Activated naive CD4-positive, alpha-beta T cell treated with Interleukin-2 at 50 U/mL for 16 hours (primary cell): ENCODE measurements at places on chromosomes 12 and 14.

- DNase-seq, result no peak
Measured at GRCh38 chr14:106200541-106201315, 674.3 kb downstream of the TMEM121 start.

- DNase-seq, result peak; percentile 8
Measured at GRCh38 chr12:131592972-131593371, 117.9 kb upstream of the SFSWAP start.

- peak; percentile 6 for DNase-seq
Measured at GRCh38 chr14:52272375-52272774, 4.9 kb downstream of the PTGDR start.

DNA sequence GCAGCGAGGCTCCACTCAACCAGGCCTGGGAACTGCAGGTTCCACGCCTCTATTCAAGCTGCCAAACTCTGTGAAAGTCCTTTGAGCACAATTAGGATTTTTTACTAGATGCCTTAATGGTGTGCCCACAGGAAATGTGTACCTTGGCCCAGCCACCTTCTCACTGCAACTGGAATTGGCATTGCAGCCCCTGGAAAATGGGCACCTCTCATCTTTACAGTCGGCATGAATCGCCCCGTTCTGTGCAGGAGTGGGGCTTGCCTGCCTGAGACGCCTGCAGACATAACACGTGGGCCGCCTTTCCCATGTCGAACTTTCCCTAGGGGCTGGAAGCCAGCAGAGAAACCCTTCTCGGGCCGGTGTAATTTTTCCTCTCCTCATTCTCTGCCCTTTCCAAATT is 42.0 kb upstream of the ELK3 start:
- DNase-seq, result no peak

DNA sequence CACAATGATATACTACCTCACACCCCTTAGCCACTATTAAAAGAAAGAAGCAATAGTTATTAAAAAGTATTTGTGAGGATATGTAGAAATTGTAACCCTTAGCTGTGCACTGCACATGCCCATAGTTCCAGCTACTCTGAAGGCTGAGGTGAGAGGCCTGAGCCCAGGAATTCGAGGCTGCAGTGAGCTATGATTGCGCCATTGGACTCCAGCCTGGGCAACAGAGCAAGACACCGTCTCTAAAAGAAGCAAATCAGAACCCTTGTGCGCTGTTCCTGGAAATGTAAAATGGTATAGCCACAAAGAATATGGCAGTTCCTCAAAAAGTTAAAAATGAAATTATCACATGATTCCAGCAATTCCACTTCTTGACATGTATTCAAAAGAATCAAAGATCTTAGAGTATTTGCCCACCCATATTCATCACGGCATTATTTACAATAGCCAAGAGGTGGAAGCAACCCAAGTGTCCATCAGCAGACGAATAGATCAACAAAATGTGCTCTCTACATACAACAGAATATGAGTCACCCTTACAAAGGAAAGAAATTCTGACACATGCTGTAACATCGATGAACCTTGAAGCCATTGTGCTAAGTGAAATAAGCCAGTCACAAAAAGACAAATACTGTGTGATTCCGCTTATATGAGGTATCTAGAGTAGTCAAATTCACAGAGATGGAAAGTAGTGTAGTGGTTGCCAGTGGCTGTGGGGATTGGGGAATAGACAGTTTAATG is 23.7 kb upstream of the YLPM1 start:
- no peak for DNase-seq

GRCh38 chr12:89236748-89237383 is 115.4 kb downstream of the DUSP6 start:
- DNase-seq, result no peak

- DNase-seq, result no peak
Measured at GRCh38 chr14:32588448-32589320, 259.6 kb downstream of the AKAP6 start.

DNA sequence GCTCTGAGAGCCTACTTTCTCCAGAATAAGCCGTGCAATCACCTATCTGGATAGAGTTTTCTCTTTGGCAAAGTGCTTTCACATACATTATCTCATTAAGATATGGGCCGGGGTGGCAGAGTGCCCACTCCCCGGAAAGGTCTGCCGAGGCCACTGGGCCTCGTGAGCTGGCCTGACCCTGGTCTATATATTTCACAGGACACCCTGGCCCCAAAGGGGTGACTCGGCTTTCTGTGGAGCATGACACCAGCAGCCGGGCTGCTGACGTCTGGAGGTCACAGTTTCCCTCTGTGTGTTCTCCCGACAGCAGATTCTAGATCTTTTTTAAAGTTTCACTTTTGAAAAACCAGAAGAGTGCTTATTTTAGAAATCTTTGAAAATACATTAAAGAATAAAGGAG is 27.9 kb upstream of the ATP2A2 start:
- DNase-seq, result no peak

- no peak for DNase-seq
Measured at GRCh38 chr14:45095143-45095542, 11.2 kb downstream of the PRPF39 start.

- peak; percentile 78 for DNase-seq
Measured at GRCh38 chr14:76152333-76152681, 585 bp downstream of the GPATCH2L start.

DNA sequence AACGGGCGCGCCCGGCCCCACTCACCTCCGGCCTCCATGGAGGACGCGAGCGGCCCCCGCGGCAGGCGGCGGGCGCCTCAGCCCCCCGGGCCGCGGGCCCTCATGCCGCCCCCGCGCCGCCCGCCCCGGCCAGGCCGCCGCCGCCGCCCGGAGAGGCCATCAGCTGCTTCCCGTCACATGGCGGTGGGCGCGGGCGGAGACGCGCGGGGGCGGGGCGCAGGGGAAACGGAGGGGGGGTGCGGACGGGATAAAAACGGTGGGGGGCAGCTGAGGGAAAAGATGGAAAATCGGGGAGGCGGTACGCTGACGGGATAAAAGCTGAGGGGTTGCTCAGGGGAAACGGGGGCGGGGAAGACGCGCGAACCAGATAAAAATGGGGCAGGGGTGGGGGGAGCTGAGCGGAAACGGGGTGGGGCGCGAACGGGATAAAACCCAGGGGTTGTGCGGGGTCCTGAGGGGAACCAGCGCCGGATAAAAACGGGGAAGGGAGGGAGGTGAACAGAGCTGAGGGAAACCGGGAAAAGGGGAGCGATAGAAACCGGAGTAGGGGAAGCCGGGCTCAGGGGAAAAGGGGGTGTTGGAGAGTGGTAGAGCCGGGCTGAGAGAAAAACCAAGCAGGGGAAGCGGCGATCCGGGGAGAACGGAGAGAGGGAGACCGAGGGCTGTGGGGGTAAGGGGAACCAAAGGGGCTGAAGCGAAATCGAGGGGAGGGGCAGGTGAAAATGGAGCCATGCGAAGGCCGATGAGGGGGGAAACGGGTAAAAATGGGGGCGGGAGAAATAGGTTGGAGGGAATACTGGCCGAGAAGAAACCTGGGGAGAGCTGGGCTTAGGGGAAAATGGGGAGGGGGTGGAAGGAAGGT is at the start of gene WSB2:
WSB2 (minus strand) TSS at position 169 of the 862 bp plus-strand sequence; CDS start at position 38, 131 bp downstream.
- peak; percentile 64 for DNase-seq

DNA sequence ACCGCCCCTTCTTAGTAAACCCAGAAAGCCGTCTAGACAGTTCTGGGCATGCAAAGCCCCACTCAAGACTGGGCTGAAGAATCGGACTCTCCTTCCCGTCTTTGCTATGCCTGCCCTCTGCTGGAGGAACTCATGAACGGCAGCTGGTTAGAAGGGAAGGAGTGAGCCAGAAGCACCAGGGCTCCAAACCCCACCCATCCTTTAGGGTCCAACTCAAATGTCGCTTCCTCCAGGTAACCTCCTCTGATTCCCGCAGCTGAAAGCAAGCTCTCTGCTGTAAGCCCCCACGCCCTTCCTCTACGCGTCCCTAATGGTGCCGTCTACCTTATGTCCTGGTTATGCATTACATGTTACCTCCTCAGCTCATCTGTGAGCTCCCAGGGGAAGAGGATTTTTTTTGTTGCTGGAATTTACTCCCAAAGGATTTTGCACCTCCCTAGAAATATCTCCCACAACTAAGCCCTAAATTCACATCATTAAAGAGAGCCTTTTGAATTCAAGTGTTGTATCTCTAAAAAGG is 59.0 kb upstream of the SCN8A start:
- DNase-seq, result peak; percentile 76

DNA sequence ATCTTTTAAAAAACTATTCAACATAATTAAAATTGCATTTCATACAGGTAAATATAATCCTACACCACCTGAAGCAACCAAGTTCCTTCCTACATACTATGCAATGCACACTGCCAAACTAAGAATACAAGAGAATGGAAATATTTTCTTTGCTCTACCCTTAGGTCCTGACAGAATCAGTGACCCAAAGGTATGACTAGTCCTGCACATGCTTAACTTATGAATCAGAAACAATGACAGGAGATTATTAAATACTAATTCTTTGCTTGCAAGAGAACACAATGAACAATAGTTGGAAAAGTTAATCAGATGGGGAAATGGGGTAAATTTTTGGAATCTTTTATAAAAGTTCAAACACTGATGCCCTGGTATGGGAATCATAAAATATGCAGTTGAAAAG is 220.1 kb downstream of the SOX5 start:
- no peak for DNase-seq

- no peak for DNase-seq
Measured at GRCh38 chr12:107436376-107436775, 249.2 kb upstream of the PWP1 start.

DNA sequence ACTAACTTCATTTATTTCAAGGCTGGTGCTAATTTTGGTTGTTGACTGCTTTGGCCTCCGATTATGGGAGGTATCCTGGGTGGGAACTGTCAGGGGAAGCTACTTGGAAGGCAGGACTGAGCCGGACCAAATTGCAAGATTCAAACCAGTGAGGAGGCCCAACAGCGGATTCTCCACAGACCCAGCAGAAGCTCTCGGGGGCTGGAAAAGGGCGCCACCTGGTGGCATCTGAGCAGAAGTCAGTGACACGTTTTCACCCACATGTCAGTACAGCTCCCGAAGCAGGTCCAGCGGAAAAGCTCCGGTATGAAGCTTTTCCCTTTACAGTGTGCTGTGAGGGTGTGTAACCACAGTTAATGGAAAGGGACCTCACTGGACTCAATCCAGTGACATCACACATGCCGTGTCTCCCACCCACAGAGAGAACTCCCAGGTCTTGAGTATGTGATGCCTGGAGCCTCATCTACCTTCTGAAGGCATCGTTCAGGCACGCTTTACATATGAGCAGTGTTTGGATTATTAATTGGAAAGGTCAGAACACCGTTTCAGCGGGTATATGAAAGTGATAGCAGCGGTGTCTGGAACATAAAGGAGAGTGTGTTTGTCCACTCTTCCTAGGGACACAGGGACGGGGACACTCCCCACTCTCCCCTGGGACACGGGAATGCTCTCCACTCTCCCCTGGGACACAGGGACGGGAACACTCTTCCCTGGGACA is 3.6 kb upstream of the P2RX2 start:
- DNase-seq, result peak; percentile 81

- no peak for DNase-seq
Measured at GRCh38 chr12:57234571-57235016, 5.1 kb downstream of the SHMT2 start.

DNA sequence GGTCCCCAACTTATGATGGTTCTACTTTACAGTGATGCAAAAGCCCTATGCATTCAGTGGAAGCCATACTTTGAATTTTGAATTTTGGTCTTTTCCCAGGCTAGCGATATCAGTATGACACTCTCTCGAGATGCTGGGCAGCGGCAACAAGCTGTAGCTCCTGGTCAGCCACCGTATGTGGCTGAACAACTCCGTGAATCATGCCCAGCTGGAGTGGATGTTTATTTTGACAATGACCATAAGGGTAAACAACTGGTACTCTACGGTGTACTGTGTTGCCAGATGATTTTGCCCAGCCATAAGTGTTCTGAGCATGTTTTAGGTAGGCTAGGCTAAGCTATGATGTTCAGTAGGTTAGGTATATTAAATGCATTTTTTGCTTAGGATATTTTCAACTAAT is 8.2 kb upstream of the ZNF410 start:
- no peak for DNase-seq

DNA sequence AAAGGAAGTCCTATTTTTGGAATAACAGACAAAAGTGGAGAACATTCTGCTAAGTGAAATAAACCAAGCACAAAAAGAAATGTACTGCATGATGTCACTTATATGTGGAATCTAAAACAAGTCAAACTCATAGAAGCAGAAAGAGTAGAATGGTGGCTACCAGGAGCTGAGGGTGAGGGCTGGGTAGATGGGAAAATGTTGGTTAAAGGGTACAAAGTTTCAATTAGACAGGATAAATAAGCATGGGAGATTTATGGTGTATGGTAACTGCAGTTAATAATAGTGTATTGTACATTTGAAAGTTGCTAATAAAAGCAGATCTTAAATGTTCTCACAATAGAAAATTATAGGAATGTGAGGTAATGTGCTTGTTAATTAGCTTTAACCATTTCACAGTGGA is 12.8 kb downstream of the LUM start:
- DNase-seq, result no peak

DNA sequence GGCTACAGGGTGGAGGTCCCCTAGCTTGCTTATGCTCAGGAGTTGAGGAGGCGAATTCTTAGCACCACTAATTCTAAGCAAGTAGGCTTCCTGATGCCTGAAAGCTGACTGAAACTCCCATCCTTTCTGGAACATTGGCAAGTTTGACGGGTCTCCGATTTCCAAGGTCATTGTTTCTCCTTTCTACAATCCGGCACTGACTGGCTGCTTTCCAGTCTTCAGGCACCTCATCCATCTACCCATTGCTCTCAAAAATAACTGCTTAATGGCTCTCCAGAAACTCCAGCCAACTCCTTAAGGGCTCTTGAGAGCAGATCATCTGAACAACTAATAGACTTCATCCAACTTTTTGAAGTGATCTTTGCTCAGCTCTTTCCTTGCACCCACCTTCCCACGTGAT is 13.3 kb downstream of the REM2 start:
- DNase-seq, result no peak

- DNase-seq, result peak; percentile 47
Measured at GRCh38 chr14:37985826-37986470, 221.8 kb upstream of the SSTR1 start.

- no peak for DNase-seq
Measured at GRCh38 chr12:38875586-38876228, 29.7 kb downstream of the CPNE8 start.

DNA sequence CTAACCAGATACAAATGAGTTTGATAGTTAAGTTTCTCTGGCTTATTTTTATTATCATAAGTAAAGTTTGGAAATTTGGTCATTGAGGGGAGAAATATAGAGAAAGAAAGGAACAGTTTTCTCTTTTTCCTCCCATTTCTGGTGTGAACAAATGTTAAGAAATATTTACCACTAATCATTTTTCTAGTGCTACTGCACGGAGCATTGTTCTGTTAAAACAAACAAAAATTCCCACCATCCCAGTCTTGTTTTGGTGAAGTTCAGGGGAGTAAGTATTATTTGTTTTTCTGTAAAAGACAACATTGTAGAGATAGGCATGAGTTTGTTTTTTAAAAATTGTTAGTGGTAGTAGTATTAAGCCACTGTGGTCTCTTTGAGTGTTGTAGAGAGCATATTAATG is 135.3 kb downstream of the FGD4 start:
- no peak for DNase-seq

DNA sequence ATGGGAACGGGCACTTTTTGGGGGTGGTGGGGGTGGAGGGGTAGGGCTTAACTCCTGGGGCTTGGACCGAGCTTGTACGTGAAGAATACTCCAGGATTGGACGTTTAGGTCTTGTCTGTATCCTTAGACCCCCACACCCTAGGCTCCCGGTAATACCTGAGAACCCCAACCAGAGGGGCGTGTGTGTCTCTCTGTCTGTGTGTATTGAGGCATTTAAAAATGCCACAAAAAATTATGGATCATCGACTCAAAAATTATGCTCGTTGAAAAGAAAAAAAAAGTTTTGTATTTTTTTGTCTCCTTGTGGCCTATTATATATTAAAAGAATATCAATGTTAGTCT is 459 bp downstream of the PPFIBP1 start:
- no peak for DNase-seq
